Inflammatory macrophage (primary cell): ENCODE measurements at places on chromosomes 7 and 10.

DNA sequence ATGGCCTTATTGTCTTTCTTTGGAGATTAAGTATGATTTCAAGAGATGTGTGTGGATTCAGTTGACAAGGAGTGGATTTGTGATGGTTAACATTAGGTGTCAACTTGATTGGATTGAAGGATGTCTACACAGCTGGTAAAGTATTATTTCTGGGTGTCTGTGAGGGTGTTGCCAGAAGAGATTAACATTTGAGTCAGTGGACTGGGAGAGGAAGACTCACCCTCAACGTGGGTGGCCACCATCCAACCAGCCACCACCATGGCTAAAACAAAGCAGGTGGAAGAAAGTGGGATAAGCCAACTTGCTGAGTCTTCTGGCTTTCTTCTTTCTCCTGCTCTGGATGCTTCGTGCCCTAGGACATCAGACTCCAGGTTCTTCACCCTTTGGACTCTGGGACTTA is 76.1 kb downstream of the GPR37 start:
- DNase-seq = no peak

DNA sequence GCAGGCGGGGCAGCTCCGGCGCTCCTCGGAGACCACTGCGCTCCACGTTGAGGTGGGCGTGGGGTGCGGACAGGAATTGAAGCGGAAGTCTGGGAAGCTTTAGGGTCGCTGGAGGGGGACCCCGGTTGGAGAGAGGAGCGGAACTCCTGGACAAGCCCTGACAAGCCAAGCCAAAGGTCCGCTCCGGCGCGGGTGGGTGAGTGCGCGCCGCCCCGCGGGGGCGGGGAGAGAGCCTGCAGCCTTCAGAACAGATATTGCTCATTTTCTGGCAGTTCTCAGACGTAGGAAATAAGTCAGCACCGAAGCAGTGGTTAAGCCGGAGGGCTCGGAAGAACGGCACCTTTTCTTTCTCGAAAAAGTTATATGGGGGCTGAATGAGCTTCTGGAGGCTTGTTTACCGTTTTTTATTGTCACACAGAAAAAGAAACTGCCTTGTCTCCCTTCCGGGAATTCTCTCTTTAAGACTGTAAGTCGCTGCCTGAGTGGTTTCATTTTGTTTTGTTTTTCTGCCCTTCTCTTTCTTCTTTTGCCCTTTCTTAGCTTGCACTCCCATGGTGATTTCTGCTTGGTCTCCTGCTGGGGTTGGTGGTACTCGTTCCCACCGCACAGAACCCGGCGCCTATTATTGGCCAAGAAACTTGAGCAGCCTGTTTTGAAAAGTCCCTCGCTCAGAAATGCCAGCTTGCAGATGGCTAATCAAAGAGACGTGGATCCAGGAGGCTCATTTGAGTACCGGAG is 732 bp downstream of the FAS start:
- DNase-seq = peak; percentile 72

DNA sequence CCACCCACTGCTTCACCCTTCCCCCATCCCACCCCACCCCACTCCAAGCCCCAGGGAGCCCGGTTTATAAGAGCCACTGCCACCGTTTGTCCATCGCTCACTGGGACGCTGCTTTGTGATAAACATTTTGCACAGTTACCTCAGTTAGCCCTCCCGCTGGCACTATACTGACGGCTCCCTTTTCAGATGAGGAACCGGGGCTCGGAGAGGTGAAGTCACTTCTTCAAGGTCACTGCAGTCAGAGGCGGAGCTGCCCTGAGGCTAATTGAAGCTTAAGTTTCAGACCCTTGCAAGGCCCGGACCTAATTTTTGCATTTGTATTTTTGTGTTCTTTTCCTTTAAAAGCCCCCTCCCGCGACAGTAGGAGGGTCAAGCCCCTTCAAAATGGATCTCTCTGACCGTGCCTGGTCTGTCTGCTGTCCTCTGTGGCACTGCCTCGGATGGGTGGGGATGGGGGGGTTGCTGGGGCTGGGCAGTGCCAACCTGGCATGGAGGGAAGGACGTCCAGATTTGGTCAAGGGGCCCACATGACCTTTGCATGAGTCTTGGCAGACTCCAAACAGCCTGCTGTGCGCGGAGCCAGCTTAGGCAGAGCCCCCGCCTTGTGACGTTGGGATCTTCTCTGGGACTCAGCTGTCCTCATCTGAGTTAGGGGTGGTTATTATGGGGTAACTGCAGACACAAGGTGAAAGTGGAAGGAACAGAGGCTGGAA is 17.7 kb upstream of the NODAL start:
- peak; percentile 20 for DNase-seq

- DNase-seq = no peak
Observed at GRCh38 chr7:83593921-83594475, 54.9 kb downstream of the SEMA3E start.

- no peak for DNase-seq
Observed at GRCh38 chr7:85262891-85263290, 76.0 kb upstream of the SEMA3D start.

GRCh38 chr7:102814025-102814471 is 65.2 kb downstream of the FAM185A start:
- no peak for DNase-seq

- DNase-seq = no peak
Observed at GRCh38 chr7:105636982-105637381, 55.7 kb upstream of the EFCAB10 start.

DNA sequence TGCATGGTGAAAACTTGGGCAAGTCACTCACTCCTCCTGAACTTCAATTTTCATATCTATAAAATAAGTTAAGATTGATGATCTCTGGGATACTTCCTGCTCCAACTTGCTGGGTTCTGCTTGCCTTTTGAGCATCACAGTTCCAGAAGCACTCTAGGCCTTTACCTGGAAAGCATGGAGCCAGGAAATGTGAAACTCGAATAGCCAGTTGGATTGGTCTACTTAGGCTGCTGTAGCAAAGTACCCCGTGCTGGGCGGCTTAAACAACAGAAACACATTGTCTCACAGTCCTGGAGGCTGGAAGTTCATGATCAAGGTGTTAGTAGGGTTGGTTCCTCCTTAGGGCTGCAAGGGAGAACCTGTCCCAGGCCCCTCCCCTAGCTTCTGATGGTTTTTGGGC is 64.5 kb downstream of the NAMPT start:
- no peak for DNase-seq

DNA sequence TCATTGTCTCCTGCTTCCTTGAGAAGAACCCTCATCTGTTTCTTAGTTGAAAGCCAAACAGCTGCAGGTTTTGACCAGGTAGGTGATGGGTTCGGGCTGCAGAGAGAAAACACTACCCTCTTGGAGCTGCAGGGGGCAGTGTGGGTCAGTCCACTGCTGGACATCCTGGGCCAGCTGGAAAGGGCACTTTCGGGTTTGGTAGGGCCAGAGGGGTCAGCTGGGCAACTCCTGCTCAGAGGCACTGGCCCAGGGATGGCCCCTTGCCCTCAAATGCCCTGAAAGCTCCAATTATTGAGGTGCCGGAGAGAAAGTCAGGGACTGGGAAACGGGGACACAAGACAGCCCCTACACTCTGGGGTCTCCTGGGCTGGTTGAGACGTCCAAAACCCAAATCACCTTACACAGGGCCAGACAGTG is 90.7 kb downstream of the MKI67 start:
- peak; percentile 61 for DNase-seq

DNA sequence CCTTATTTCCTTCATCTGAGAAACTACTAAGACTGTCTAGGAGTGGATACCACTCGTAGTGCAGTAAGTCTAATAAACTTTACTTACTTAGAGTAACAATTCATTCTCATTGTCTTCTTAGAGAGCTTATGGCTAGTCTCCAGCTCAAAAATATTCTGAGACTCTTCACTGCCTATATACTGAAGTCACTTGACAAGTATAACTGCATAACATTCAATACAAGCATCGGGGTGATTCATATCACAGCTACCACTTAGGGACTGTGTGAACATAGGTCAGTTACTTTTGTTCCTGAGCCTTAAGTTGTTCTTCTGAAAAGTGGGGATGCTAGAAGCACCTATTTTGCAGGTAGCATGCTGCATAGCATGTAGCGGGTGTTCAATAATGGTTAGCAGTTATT is 111.0 kb downstream of the HTR7 start:
- no peak for DNase-seq

DNA sequence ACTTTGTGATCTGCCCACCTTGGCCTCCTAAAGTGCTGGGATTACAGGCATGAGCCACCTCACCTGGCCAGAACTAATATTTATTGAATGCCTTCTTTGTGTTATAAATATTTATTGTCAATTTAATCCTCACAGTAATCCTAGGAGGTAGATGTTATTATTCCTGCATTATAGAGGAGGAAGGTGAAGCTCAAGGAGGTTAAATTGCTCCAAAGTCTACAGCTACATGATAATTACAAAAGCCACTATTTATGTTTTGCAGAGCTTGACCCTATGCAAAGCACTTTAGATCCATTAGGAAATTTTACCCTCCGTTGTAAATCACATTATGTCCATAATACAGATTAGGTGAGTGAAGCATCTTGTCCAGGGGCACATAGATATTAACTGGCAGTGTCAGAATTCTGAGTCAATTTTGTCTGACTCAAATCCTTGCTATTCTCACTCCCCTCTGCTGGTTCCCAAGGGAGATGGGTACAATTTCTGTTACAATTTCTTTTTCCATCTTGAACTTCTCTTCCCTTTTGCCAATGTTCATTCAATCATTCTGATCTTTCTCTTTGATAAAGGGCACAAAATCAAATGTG is 25.7 kb upstream of the CDK14 start:
- no peak for DNase-seq

- DNase-seq = no peak
Observed at GRCh38 chr7:131173145-131173890, 154.4 kb upstream of the MKLN1 start.

- DNase-seq = no peak
Observed at GRCh38 chr10:116133634-116134033, 139.4 kb downstream of the GFRA1 start.

DNA sequence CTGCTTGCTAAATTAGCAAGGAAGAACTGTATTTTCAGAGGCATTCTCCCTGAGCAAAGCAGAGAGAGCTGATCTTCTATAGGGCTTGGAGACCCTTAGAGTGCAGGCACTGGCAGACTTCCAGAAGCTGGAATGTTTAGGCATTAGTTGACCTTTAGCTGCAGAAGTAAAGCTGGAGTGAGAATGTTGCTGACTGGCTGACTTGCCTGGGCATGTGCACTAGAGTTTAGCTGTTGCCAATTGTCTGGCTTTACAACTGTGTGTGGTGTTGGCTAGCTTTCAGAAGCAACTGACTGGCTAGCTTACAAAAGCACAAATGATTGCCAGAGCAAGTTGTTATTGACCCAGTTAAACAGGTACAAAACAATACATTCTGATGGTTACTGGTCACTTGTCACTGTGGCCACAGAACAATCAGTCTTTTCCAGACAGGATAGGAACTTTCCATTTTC is 25.1 kb downstream of the FAM13C start:
- DNase-seq = no peak

- no peak for DNase-seq
Observed at GRCh38 chr7:49527182-49527581, 246.3 kb upstream of the VWC2 start.

GRCh38 chr7:120353171-120353570 is 80.2 kb downstream of the KCND2 start:
- no peak for DNase-seq

DNA sequence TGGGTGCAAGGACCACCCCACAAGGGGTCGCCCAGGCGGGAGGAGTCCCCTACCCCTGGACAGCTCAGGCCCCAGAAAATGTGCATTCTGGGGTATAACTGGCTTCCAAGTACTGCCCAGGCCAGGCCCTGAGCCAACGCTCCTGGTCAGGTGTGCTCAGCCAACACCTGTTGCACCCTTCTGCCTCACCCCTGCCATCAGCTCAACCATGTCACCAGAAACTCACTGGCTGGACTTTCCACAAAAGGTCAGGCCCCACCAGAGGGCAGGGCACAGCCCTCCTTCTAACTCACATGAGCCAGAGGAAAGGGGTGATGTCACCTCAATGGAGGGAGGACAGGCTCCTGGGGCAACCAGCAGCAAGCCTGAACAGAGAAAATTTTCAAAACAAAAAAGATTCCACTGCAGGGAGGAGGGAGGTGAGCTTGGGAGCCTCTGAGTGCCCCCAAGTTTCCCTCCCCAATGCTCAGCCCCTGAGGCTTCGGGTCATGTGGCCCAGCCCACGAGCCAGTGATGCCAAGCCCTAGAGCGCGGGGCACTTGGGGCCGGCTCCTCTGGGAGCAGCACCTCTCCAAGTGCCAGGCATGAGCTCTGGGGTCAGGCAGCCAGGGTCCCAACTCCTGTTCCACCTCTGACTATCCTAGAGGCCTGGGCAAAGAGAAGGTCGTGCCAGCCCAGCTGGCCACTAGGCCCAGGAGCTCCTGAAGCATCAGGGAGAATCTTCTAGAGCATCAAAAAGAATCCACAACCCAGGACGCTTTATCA is 2.2 kb downstream of the OGDHL start:
- DNase-seq = no peak

- no peak for DNase-seq
Observed at GRCh38 chr10:42482411-42482810, 156.0 kb downstream of the ZNF33B start.

DNA sequence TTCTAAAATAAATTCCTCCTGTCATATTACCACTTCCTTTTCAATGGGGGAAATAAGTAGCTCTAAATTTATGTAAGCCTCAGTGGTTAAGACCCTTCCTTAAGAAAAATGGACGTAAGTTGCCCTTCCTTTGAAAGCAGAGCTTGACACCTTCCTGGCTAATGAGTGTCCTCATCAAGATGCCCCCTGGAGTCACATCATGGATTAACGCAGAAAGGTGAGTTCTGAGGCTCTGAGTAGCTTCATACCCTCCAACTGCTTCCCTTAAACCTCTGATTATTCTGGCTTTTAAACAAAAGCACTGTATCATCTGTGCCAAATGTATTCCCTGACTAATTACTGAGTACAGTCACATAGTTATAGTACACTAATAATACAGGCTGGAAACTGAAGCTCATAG is 14.7 kb downstream of the KCTD7 start:
- DNase-seq = no peak

DNA sequence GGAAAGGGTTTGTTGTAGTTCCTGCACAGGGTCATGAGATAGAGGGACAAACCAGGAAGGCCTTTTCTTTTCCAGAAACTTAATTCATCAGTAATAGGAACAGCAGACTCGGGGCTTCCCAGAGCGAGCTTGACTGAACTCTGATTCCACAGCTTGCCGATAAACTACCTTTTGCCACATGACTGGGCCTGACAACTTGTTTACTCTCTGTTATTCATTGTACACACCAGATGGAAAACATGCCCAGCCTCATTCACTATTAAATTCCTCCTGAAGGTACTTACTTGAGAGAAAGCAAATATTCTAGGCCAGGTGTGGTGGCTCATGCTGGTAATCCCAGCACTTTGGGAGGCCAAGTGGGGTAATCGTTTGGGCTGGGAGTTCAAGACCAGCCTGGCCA is 77.1 kb upstream of the FGFR2 start:
- DNase-seq = no peak

DNA sequence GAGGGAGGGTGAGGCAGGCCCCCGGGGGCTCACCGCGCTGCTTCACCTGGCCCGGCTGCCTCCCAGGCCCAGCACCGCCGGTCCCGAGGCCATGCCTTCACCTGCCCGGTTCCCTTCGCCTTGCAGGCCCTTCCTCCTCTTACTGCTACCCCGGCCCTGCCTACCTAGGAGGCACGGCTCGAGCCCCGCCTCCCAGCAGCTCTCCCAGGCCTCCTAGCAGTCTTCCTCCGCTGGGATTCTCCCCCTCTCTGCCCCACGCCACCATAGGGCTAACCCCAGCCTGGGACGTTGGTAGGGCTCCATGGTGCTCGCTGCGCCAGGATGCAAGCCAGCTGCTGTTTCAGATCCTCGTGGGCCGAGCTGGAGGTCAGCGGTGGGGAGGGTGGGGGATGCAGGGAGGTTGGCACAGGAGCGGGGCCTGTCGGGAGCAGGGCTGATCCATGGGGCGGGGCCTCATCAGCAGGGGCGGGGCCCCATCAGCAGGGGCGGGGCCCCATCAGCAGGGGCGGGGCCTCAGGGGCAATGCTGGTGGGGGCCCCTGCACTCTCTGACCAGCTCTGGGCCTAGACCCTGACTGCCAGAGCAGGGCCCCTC is 63.3 kb downstream of the RASGEF1A start:
- DNase-seq = no peak
